Ascending aorta (tissue), 2 donors: ENCODE measurements at places on chromosomes 1 and 21.

GRCh38 chr1:38848071-38848470 lies 11.5 kb downstream of the RRAGC start:
- no peak for DNase-seq

DNA sequence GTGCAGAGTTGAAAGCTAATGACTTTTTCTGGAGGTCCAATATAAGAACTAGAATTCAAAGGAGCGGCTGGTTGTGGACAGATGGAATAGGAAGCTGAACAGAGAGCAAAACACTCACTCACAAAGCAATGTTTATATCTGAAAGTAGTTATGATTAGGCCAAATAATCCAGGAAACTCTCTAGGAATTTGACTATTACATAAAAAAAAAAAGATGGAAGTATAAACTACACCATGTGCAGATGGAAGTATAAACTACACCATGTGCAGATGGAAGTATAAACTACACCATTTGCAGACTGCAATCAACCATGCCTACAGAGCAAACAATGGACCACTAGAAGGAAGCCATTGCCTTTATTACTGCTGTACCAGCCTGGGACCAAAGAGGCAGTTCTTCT lies 771.1 kb downstream of the BRINP3 start:
- DNase-seq, result no peak

DNA sequence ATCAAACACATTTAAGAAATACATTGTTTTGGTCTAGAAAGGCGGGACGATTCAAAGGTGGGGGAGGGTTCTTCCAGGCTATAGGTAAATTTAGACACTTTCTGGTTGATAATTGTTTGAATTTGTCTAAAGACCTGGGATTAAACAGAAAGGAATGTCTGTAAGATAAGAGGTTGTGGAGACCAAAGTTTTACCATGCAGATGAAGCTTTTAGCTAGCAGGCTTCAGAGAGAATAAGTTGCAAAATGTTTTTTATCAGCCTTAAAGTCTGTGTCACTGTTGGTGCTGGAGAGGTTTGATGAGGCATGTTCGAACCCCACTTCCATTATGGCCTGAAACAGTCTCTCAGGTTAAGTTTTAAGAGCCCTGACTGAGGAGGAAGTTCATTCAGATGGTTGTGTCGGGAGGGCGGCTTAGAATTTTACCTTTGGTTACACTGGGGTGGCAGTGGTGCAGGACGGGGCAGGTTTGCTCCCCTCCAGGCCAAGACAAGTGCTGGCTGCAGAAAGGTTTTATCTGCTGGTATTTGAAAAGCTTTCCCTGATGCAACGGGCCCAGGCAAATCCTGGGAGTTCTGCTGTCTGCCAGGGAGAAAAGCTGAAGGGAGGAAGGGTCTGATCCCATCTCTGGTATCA lies 16.0 kb upstream of the SLC2A5 start:
- DNase-seq, result no peak

GRCh38 chr1:214566158-214567104 lies 15.0 kb upstream of the PTPN14 start:
- DNase-seq, result no peak

- no peak for DNase-seq
Measured at GRCh38 chr1:22338071-22338765, 113.4 kb upstream of the ZBTB40 start.

DNA sequence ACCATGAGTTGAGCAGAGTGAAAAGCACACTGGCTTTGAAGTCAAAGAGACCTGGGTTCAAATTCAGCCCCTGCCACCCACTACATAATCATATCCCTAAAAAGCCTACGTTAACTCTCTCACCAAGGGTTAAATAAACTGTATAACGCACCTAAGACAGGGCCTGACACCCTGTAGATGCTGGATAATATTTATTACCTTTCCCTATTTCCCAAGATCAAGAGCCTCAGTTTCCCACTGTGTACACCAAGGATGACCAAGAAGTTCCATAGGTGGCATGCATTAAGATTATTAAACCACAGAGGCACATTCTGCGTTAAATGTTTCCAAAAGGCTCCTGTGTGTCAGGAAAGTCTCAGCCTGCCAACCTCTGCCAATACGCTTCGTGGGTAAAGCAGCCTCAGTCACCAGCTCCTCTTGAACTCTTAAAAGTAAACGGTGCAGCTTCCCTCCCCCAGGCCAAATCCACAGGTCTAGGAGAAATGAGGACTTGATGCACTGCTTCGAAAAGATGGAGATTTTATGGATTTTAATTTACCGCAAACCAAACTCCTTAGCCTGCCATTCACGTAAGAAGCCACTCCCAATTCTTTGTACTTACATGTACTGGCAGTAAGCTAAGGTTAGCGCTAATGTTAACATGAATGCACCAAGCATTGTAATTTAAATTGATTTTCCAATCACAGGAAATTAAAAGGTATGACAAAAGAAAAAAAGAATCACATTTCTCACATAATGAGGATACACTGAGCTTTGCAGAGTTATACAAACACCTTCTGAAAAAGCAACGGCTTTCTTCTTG lies 2.6 kb downstream of the USP24 start:
- no peak for DNase-seq

DNA sequence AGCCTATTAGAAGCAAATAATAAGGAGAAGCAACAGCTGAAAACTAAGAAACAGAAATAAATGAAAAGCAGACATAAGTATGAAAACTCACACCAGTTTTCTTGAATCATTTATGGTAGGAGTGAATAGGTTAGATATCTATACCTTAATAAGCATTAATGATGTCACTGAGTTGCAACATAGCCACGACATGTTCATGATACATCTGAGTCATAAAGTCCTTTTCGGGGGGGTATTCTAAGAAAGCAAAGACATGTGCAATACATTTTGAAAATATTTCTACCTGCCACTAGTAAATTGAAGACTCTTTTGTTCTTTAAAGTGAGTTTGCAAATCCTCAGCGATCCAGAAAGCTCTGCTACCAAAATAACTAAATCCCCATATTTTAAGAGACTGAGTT lies 7.2 kb downstream of the CD34 start:
- DNase-seq, result no peak
